ENCODE measurements at places on chromosomes 2 and 18.
A peak's percentile ranks its signal among the peaks of the same experiment; 100 is the strongest.

DNA sequence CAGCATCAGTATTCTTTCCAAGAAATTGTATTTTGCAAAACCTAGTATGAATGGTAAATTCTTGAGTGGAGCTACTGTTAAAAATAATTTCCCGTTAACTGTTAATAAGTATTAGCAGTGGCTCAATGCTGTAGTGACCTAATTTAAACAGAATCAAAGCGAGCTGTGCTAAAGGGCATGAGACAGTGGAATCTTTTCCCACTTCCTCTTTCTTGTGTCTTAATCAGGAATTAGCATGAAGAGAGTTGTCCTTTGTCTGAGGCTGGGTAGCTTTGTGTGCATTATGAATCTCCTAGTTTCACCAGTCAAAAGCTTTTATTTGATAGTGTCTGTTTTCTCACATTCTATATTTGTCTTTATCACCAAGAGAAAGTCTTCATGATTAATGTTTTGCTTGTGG is 298.8 kb upstream of the GCFC2 start:
- no peak for DNase-seq

DNA sequence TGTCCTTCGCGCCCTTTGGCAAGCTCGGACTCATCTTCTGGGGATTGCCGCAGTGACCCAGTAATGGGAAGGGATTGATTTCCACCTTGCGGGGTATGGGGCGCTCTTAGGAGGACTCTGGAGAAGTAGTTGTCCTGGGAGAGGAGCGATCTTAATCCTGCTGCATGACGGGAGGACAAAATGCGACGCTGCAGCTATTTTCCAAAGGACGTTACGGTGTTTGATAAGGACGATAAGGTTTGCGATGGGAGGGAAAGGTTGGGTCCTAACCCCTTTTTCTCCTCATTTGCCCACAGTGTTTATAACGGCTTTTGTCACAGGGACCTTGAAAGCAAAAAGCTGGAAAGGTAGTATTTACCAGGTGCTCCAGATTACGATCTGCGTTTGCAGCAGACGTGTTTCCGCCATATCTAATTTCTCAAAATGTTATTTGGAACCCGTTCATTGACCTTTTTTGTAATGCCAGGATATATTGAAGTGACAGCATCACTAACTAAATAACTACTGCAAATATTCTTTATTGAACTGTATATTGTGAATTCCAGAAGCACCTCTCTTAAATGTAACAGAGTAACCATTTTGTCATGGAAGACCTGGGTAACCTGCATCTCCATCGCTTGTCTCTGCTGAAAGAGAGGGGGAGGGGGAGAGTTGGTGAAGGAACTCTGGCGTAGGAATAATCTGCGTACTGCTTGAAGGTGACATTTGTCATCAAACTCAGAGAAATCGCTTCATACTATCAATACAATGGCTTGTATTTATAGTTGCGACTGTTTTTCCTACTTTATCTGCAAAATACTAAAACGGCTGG is 590 bp downstream of the MDH1 start:
- no peak for DNase-seq

DNA sequence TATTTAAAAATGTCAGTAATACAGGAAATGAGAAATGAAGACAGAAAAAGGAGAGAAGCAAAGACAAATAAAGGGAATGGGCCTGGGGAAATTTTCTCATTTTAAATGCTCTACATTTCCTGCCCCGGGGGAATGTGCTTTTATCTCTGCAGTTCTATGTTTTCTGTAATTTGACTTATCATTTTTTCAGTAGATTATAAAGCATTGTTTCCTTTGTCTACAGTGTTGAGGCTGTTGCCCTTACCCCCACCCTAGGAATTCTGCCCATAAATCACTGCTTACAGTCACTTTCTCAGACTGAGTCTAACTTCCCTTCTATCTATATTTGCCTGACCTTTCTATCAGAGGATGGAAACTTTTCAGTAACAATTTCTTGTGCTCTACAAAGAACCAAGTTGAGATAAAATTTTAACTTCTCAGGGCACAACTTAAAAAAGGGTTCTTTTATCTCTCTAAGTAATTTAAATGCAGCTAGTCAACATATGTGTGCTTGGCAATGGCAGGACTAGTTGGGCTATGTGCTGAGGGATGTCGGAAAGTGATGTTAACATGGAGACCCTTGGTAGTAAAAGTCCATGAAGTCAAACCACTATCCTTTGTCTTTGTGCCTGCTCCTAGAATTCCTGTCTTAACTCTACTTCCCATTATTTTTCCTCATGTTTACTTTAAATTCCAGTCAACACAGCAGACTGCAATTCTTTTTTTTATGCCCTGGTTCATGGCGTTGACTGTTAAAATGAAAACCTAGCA is 146.5 kb upstream of the MMADHC start:
- DNase-seq: no peak

DNA sequence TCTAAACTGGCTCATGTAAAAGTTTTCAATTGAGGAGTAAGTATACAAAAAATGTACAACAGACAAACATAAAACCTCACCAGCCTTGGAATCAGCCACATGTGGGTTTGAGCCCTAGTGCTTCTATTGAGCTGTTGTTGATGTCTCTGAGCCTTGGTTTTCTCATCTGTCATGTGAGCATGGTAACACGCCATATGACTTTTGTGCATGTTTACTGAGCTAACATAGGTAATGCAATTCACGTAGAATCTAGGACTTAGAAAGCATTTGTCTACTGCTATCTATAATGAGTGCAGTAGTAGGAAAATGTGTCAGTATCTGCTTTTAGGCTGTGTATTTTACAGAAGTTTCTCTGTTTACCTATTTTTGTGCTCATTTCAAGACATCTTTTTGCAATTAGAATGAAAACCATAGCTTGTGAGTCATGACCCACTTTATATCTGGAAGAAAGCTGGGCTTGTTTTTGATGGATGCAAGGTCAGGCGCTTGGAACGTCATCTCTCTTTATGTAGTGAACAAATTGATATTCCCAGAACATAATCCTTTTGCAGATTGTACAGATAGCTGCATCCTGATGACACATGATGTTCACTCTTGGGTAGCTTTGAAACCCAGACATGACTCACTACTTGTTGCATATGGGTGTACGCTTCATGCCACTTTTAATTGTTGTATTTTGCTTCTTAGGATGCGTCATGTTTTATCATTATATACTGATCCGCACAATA is 94.3 kb downstream of the RNF144A start:
- no peak for DNase-seq

- no peak for DNase-seq
Observed at GRCh38 chr18:5895876-5896740, 786 bp upstream of the TMEM200C start.

DNA sequence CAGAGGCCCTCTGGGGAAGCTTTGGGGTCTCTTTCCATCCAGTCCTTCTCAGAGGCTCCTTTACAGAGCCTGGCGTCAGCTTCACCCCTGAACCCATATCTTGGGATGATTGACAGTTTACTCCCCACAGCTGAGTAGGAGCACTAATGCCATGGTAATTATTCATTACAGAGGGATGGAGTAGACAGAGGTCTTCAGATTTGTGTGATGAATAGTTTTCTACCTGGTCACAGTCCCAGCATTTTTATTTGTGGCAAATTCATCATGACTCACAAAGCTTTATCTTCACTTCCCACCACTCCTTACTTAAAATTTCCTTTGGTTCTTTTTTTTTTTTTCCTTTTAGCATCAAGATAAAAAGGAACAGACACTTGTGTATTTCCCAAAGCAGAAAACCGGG is 104.2 kb downstream of the CCDC85A start:
- DNase-seq: no peak

DNA sequence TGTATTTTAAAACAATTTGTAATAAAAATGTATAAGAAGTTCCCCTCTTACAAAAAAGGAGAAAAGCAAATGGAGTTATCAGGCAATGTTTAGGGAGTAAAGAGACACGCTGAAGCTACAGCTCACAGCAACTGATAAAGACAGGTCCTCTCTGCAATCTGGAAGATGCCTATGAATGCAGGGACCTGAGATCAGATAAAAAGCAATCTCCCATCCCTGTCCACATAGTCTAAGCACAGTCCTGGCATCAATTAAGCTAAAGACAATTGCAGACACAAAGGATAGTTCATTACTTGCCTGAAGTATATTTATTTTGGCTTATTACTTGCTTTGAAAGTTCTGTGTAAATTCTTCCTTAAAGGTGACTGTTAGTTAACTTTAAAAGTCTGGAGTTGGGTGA is 5.0 kb downstream of the EIF2AK3 start:
- DNase-seq: no peak

DNA sequence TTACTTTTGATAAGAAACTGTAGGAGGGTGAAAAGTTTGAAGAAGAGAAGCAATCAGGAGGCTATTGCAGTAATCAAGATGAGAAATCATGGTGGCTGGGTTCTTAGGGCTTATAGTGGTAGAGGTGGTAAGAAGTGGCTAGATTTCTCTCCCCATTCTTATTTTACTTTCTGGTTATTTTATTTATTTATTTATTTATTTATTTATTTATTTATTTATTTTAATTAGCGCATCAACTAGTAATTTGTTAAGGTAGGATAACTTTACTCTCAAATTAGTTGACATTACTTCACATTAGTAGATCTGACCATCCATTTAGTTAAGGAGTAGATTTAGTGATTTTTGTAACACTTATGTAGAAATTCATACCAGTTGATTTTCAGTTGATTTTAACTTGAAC is 77.4 kb downstream of the PIK3C3 start:
- DNase-seq: no peak

GRCh38 chr2:9950521-9951271 is 797 bp upstream of the GRHL1 start:
- DNase-seq: peak; percentile 29

- no peak for DNase-seq
Observed at GRCh38 chr18:60232541-60232940, 140.0 kb downstream of the MC4R start.

DNA sequence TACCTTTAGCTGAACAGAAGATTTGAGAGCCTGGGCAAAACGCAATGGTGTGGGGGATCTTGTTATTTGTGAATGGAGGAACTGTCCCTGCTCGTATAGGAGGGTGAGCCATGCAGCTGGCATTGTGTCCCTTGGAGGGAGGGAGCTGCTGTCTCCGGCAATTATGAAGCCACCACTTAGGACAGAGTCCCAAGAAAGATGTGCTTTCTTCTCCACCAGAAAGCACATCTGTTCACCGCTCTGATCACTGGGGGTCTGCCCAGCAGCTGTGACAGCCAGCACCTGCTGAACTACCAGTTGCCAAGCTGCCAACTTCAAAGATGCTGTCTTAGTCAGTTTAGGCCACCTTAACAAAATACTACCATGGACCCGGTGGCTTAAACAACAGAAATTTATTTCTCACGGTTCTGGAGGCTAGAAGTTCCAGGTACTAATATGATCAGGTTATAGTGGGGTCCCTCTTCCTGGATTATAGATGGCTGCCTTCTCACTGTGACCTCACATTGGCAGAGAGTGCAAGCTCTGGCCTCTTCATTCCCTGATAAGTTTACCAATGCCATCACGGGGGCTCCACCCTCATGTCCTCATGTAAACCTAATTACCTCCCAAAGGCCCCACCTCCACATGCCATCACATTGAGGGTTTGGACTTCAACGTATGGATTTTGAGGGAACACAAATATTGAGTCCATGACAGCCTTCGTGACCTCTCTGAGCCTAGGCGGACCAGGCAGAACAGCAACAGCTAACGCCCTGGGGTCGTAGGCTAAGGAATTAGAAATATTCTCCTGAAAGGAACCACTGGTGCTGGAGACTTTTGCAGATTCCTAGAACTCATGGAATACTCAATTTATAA is 148.3 kb downstream of the RHBDD1 start:
- no peak for DNase-seq

DNA sequence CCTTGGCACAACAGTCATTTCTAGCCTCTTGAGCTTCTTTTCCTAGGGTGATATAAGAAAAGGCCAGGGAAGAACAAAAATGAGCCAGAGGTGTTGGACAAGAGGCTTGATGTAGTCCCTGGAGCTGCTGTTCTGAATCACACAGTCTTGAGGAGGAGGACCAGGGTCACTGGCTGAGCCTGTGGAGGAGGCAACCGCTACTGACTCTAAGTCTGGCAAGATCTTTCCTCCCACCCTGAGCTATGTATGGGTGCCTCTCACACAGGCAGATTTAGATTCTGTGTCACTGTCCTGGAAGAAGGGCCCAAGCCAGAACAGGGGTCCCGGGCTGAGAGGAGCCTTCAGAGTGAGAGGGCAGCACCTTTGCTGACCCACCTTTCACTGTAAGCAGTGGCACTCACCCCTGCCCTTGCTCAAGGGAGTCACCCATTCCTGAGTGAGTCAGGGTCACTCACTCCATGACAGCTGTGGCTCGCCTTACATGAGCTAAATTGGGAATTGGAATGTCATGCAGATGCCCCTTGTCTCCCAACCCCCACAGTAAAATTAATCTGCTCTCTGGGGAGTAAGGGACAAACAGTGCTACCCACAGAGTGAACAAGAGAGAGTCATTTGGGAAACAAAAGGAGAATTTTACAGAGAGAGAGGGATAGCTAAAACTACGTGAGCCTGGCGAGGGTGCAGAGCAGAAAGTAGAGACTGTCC is at the start of gene TRIM54:
Gene TRIM54, plus strand, starts transcription at position 575 of the 705 bp plus-strand sequence. CDS start 303 bp downstream, outside the sequence.
- no peak for DNase-seq

DNA sequence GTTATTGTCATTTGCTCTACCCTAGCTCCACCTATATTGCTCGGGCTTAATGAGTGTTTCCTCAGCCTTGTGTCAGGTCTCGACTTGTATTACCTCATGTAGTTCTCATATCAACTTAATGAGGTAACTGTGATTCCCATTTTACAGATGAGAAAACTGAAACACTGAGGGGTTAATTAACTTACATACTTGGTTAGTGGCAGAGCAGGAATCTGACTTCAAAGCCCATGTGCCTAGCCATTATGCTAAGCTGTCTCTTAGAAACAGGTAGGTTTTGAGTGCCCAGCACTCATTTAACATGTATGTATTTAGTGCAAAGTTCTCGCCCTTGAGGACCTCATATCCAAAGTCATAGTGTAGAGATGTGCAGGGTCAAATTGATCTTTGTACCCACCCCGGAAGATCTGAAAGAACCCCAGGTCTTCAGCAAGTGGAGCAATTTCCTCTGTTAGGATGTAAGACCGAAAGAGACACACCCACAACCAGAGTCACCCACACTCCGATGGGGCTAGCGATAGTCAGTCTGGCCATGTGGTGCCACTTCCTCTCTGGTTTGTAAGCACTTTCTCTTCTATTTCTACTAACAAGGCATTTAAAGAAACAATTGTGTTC is 121.0 kb upstream of the SLC39A10 start:
- DNase-seq: peak; percentile 66

- no peak for DNase-seq
Observed at GRCh38 chr2:196324211-196324610, 152.8 kb upstream of the STK17B start.

DNA sequence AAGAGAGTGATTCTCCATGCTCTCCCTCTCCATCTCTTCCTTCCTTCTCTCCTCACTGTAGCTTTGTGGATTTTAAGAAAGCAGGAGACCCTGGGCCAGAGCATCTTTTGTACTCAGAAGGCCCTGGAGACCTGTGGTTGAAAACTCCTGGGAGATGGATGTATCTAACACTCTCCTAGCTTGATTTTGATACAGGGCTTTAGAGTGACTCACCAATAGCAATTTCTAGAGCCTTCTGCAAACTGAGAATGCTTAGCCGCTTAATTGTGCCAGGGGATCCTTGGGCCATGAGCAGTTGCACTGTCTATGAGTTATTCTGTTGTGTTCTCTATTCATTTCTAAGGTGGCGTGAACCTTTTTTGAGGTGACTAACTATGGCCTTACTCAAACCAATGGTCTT is 17.7 kb downstream of the HOXD1 start:
- no peak for DNase-seq

- DNase-seq: no peak
Observed at GRCh38 chr2:157853211-157853610, 22.9 kb downstream of the ACVR1 start.

- no peak for DNase-seq
Observed at GRCh38 chr18:27049969-27050368, 135.1 kb downstream of the CHST9 start.

Data from T-cell (primary cell).